ENCODE measurements at places on chromosomes 12 and 14.

GRCh38 chr12:32126720-32127119, 20.1 kb downstream of the BICD1 start:
- no peak for DNase-seq

DNA sequence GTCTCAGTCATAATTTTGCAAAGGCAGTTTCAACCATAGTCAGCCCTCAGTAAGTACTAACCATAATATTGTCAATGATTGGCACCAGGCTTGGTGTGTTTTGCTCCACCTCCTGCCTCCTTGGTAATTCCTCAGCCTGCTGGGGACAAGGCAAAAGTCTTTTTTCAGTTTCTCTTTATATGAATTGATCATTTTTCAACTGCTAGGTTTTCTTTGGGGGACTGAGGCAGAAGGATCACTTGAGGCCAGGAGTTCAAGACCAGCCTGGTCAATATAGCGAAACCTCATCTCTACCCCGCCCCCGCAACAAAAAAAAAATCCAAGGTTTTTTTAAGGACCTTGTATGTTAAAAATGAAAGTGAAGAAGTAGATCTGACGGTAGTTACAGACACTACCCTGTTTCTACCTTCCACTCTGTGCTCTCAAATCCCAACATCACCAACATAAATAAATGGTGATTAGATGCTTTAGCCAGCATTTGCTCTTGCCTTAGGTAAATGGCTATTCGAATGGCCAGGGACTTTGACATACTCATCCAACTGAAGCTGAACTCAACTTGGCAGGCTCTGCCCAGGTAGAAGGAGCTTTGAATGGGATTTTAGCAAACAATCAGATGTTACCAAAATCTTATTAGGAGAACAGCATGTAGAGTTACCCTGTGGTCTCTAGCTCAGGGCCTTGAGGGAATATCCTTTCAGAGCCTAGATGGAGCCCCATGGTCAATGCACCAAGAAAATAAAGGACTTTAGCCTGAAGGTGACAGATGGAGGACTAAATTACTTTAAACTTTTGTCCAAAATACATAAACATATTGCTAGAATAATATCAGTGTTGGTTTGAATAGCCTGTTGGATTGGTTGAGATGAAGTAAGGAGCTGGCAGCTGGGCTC, 126.9 kb upstream of the AMIGO2 start:
- DNase-seq, result no peak

GRCh38 chr12:105622846-105623736, 292.6 kb downstream of the C12orf75 start:
- DNase-seq, result no peak

- DNase-seq, result no peak
Measured at GRCh38 chr12:80217011-80217535, 117.7 kb downstream of the OTOGL start.

DNA sequence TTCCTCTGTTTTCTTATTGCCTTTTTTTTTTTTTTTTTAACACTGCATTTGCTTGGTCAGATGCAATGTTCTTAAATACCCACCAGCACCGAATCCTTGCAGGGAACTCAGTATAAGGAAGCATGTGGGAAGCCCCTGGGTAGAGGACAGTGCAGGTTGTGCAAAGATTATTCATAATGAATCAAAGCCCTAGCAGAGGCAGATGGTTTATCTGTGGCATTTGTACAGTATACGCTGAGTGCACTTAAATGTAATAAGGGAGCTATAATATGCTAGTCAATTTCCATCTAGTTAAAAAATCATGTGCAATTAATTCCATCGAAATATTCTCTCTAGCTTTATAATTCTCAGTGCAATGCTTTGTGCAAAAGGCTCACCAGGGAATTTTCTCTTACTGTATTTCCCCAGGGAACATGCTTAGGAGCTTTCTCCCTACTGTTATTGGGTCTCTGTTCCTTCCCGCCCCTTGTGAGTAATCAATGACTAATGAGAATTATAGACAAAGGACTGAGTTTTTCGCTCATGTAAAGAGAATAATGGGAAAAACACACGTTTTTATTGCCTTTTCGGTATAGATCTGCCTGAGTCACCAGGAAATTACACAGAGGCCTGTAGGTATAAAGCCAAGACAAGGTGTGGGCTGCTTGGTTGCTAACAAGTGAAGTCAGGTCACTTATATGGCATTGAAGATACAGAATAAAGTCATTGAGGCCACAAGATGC, 1214.3 kb upstream of the TMEM132C start:
- no peak for DNase-seq

GRCh38 chr14:64919215-64919614, 5.0 kb downstream of the CHURC1 start:
- DNase-seq, result no peak

DNA sequence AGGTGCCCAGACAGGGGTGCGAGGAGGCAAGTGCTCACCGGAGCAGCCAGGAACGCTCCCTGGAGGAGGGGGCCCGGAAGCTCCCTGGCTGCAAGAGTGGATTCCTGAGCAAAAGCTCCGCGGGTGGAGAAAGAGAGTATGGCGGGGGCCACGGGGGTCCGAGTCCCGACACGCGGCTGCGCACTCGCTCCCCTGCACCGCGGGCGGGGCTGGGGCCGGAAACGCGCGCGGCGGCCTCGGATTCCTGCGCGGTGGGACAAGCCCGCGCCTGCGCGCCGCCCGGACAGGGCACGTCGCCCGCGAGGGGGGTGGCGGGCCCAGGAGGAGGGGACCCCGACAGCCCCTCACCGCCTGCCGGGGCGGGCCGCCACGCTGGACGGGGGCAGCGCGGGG, 27.8 kb upstream of the GPR132 start:
- DNase-seq, result no peak

DNA sequence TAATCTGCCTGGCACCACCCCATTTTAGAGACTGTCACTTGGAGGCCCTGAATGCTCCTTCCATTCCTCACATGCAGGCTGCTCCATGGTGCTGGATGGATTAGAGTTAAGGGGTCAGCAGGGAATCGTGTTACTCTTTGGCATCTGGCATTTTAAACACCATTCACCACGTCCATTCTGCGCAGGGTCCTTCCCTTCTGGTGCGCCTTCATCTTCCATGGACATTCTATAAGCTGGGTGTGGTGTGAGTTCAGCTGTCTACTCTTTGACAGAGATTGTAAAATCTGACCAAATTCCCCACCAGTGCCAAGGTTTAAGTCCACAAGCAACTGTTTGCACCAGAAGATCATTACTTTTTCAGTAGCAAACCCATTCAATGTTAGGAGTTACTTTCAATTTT, 47.8 kb downstream of the GIT2 start:
- DNase-seq, result no peak

DNA sequence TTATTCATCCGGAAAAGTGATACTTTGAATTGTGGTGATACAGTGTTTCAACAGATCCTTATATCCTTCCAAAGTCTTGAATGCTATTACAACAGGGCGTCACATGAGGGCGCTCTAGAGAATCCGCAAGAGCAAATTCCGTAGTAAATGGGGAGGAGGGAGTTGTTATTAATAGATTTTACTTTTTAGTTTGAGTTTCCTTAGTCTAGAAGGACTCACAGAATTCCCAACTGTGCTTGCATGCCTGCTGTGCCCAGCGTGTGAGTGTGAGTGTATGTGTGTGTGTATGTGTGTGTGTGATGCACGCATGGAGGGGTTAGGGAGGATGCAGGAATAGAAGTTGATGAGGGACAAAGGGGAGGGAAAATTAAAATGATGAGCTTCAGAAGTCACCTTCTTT, 375.3 kb downstream of the C12orf75 start:
- DNase-seq, result peak; percentile 47

- no peak for DNase-seq
Measured at GRCh38 chr12:82952946-82953345, 266.2 kb downstream of the TMTC2 start.

GRCh38 chr12:79420146-79420618, 270.6 kb downstream of the PAWR start:
- no peak for DNase-seq

GRCh38 chr14:89030921-89031320, 206.5 kb downstream of the TTC8 start:
- no peak for DNase-seq

GRCh38 chr12:19398376-19399363, 40.6 kb upstream of the AEBP2 start:
- no peak for DNase-seq

DNA sequence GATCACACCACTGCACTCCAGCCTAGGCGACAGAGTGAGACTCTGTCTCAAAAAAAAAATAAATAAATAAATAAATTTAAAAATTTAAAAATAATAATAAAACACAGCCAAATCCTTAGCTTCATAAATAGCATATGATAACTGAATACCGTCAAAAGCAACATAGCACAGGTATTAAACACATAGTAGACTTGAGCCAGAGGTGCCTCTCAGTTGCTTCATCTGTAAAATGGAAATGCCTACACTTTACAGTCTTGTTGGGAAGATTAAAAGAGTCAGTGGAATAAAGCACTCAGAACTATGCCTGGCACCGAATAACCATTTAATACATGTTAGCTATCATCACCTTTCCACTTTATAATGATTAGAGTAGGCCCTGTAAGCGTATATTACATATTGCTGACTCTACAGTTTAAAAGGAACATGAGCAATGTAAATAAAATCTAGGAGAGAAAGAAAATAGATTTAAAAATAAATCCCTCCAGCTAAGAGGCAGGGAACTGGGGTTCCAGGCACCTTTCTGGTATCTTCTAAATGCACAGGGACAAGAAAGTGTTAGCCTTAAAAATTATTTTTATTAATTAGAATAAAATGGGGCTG, 7.8 kb upstream of the DCAF11 start:
- DNase-seq, result no peak

- no peak for DNase-seq
Measured at GRCh38 chr14:81466854-81467253, 66.7 kb upstream of the STON2 start.

- DNase-seq, result no peak
Measured at GRCh38 chr14:89137526-89138163, 279.4 kb downstream of the FOXN3 start.

GRCh38 chr12:112419297-112420133, 768 bp downstream of the PTPN11 start:
- no peak for DNase-seq

- DNase-seq, result no peak
Measured at GRCh38 chr12:42097971-42098370, 46.7 kb downstream of the GXYLT1 start.

GRCh38 chr12:25241167-25242020, 9.3 kb downstream of the KRAS start:
- DNase-seq, result no peak

- peak; percentile 4 for DNase-seq
Measured at GRCh38 chr12:20368114-20368650, at the start of gene PDE3A. Gene PDE3A (plus strand): TSS chr12:20368537. CDS start chr12:20369285, 748 bp downstream.

GRCh38 chr14:24317141-24317928, 6.0 kb downstream of the LTB4R start:
- DNase-seq, result no peak

- no peak for DNase-seq
Measured at GRCh38 chr12:39145175-39145999, 240.0 kb upstream of the CPNE8 start.

DNA sequence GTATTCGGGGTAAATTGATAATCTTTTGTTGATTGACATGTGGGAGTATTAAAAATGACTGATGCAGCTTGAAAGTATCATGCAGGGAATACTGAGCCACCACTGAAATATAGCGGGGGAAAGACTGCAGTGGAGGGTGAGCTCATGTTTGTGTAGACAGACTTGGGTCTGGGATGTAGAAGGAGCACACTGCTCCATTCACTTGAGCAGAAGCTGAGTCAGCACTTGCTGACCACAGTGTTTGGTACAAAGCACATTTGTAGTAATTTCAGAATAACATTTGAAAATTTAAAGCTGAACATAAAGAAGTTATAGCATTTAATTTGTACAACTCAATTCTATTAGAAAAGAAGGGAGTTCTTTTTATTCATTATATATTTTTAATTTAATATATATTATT, 304.3 kb upstream of the PRICKLE1 start:
- DNase-seq, result no peak

GRCh38 chr14:59309291-59309900, 120.9 kb downstream of the DAAM1 start:
- no peak for DNase-seq

DNA sequence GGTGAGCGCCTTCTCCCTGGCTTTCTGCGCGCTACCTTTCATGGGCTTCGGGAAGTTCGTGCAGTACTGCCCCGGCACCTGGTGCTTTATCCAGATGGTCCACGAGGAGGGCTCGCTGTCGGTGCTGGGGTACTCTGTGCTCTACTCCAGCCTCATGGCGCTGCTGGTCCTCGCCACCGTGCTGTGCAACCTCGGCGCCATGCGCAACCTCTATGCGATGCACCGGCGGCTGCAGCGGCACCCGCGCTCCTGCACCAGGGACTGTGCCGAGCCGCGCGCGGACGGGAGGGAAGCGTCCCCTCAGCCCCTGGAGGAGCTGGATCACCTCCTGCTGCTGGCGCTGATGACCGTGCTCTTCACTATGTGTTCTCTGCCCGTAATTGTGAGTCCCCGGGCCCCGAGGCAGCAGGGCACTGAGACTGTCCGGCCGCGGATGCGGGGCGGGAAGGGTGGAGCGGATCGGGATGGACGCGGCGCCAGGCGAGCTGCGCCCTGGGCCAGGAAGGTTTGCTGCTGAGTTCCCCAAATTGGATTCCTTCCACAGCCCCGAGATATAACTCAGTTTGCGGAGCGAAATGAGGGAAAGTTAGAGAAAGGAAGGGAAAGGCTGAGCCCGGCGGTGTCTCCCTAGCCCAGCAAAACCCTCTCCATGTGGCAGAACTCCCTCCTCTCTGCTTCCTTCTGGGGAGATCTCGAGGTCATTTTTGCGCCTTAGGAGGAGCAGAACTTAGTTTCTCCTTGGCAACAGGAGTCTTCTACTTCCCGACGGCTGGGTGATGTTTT, 972 bp downstream of the PTGDR start:
- DNase-seq, result no peak

DNA sequence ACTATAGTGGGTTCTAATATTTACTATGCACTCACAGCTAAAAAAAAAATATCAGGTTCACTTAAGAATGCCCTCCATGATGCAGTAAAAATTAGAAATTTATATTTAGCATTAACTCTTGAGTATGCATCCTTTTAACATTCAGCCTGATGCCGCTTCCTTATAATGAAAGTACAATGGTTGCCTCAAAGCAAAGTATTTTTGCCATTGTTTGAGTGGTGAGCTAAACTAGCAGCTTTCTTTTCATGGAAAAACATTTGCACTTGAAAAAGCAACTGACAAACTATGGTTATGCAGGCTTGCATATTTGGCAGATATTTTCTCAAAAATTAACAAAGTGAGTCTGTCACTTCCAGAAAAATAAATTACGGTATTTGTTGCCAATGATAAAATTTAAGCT, 188.6 kb downstream of the SLC6A15 start:
- no peak for DNase-seq

DNA sequence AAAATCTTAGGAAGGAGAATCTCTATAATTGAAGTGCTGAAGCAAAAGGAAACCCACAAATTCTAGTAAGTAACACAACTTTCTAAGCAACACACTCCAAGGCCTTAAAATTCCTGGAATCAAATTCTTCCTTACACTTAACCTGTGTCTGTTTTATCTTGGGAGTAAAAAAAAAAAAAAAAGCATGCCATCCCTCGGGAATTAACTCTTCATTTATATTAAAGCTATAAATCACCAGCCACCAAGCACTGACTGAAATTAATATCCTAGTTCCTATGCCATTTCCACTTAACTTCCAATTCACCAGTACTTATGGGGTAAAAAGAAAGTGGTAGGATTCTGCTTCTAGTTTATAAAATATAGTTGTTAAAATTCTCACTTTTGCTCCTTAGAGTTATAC, 238.1 kb downstream of the SLC25A21 start:
- no peak for DNase-seq

GRCh38 chr14:68649476-68650189, 143.2 kb downstream of the ZFP36L1 start:
- DNase-seq, result no peak

GRCh38 chr14:105938055-105938863, 411.9 kb downstream of the TMEM121 start:
- DNase-seq, result no peak
